ENCODE measurements at places on chromosomes 3 and 15. TPM values are rescaled to one million over a fixed set of nuclear protein-coding genes. Genes with fewer than 3 reads are reported as not detected.

- H3K27me3 ChIP-seq, result peaks cover 56% of the 10 kb centered on the region
- no peaks in the 10 kb centered on the region for H3K36me3 ChIP-seq
- no peaks in the 10 kb centered on the region for H3K4me1 ChIP-seq
- no peak for DNase-seq
Observed at GRCh38 chr3:71778353-71778752, 6.6 kb downstream of the PROK2 start.

DNA sequence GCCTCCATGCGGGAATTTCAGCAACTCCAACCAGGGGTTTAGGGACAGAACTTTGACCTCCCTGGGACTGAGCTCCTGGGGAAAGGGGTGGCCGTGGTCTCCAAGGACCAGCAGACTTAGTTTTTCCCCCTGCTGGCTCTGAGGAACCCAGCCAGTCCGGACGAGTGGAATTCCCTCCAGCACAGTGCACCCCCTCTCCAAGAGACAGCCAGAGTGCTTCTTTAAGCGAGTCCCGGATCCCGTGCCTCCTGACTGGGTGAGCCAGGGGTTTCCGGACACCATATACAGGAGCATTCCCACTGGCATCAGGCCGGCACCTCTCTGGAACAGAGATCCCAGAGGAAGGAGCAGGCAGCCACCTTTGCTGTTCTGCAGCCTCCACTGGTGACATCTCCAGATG lies 459.5 kb downstream of the OCA2 start:
- DNase-seq, result no peak
- no peak overlapping the region for H3K4me3 ChIP-seq
- no peak overlapping the region for H3K27ac ChIP-seq
- peaks cover 2% of the 10 kb centered on the region for H3K4me1 ChIP-seq
- no peaks in the 10 kb centered on the region for H3K36me3 ChIP-seq
- no peaks in the 10 kb centered on the region for H3K27me3 ChIP-seq

GRCh38 chr3:87350367-87351199 lies 74.2 kb upstream of the POU1F1 start:
- H3K27me3 ChIP-seq, result no peaks in the 10 kb centered on the region
- no peaks in the 10 kb centered on the region for H3K36me3 ChIP-seq
- H3K4me3 ChIP-seq, result no peak overlapping the region
- no peak for DNase-seq
- peaks cover 16% of the 10 kb centered on the region for H3K4me1 ChIP-seq
- H3K27ac ChIP-seq, result no peak overlapping the region

DNA sequence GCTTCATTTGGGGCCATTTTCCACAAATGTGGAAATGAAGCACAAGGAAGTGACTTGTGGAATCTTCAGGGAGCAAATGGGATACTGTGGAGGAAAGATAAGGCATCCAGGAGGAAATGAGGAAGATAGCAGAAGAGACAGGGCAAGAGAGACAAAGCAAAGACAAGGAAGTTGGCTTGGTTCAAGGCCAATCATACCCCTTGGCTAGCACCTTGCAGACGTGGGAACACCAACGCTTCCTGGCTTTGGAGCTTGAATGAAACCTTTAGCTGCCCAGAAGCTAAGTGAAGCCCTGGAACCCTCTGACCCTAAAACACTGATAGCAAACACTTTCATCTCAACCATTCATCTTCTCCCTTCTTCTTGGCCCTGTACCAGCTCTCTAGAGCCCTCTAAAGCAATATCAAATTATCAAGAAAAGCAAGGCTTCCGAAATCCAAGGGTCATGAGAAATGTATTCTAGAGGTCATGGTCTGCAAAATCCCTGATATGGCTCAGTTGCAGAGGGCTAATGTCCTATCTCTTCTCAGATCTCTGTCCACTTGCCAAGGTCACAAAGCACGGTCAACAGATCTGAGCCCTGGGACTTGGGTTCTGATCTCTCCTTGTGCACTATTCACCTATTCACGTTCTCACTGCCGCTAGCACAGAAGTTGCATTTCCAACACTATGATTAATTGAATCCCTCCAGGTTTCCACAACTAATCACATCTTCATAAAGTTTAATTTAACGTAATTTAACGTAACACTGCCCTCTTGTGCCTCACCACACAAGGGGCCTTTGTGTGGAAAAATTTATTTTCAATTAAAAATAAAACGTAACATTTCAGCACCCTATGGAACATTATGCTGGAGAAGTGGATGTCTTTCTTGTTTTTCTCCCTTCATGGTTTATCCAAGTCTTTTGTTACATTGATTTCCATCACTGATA lies 557.6 kb upstream of the ADAMTS9 start:
- no peak for DNase-seq
- H3K27ac ChIP-seq, result no peak overlapping the region
- H3K4me3 ChIP-seq, result no peak overlapping the region
- H3K36me3 ChIP-seq, result no peaks in the 10 kb centered on the region

The ASB14 gene
- not detected for total RNA-seq

- no peak for DNase-seq
- H3K27ac ChIP-seq, result peak overlapping the region; percentile 98
- no peaks in the 10 kb centered on the region for H3K27me3 ChIP-seq
- peak overlapping the region; percentile 96 for H3K4me3 ChIP-seq
- H3K36me3 ChIP-seq, result peaks cover 56% of the 10 kb centered on the region
- H3K4me1 ChIP-seq, result peaks cover 18% of the 10 kb centered on the region
Observed at GRCh38 chr15:52787123-52787503, 3.0 kb downstream of the ONECUT1 start.

The ATP13A5 gene
- 0.29 TPM for total RNA-seq

GRCh38 chr3:61903931-61904657 lies 342.7 kb downstream of the PTPRG start:
- no peak overlapping the region for H3K27ac ChIP-seq
- H3K27me3 ChIP-seq, result no peaks in the 10 kb centered on the region
- H3K36me3 ChIP-seq, result no peaks in the 10 kb centered on the region
- no peaks in the 10 kb centered on the region for H3K4me1 ChIP-seq
- no peak for DNase-seq

GRCh38 chr3:118988198-118989130 lies 46.2 kb downstream of the IGSF11 start:
- H3K4me3 ChIP-seq, result no peak overlapping the region
- peaks cover 15% of the 10 kb centered on the region for H3K4me1 ChIP-seq
- H3K27me3 ChIP-seq, result peaks cover 34% of the 10 kb centered on the region

The LARP6 gene
- 17.5 TPM for total RNA-seq

DNA sequence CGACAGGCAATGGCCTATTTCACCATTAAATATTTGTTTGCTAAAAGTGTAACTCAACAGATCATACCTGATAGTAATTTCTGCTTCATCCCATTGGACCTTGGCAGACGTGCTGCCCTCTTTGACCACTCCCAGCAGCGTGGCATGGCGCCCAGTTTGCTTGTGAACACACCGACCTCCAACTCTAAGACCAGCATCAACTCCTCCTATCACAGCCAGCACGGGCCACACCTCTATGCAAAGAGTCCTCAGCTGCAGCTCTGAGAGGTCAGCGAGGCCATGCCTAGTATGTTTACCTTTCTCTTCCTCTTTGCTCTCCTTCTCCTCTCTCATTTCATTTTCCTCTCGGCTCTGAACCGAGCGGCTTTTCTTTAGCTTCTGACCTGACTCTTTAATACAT lies 80.6 kb downstream of the FBXL22 start:
- DNase-seq, result no peak
- H3K4me3 ChIP-seq, result no peak overlapping the region
- peaks cover 16% of the 10 kb centered on the region for H3K36me3 ChIP-seq

The BDH1 gene
- total RNA-seq, result 42.8 TPM

- H3K27me3 ChIP-seq, result peaks cover 6% of the 10 kb centered on the region
- no peak overlapping the region for H3K4me3 ChIP-seq
- no peaks in the 10 kb centered on the region for H3K36me3 ChIP-seq
Observed at GRCh38 chr15:99073008-99073717, 31.7 kb upstream of the SYNM start.

- DNase-seq, result no peak
- no peak overlapping the region for H3K4me3 ChIP-seq
- peaks cover 15% of the 10 kb centered on the region for H3K4me1 ChIP-seq
- H3K27ac ChIP-seq, result no peak overlapping the region
Observed at GRCh38 chr3:56835650-56836227, 34.0 kb upstream of the ARHGEF3 start.

DNA sequence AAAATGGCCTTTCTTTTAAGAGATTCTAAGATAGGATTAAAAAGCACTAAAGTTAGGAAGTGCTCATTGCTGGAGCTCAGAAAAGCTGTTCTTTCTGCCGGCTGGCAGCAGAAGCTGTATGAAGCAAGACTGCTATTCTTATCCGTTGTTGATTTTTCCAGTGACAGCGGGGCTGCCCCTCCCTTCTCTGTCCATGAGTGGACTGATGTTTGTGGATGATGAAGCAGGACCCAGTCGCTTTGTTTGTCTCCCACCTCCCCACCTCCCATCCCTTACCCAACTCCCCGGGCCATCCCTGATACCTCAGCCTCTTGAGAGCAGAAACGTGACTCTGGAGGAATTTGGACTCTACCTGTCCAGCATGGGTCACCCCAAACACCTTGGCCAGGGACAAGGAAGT lies 10.3 kb upstream of the MUSTN1 start:
- no peak overlapping the region for H3K4me3 ChIP-seq
- no peaks in the 10 kb centered on the region for H3K27me3 ChIP-seq
- peaks cover under 1% of the 10 kb centered on the region for H3K36me3 ChIP-seq
- no peak overlapping the region for H3K27ac ChIP-seq
- H3K4me1 ChIP-seq, result peaks cover 2% of the 10 kb centered on the region
- no peak for DNase-seq

DNA sequence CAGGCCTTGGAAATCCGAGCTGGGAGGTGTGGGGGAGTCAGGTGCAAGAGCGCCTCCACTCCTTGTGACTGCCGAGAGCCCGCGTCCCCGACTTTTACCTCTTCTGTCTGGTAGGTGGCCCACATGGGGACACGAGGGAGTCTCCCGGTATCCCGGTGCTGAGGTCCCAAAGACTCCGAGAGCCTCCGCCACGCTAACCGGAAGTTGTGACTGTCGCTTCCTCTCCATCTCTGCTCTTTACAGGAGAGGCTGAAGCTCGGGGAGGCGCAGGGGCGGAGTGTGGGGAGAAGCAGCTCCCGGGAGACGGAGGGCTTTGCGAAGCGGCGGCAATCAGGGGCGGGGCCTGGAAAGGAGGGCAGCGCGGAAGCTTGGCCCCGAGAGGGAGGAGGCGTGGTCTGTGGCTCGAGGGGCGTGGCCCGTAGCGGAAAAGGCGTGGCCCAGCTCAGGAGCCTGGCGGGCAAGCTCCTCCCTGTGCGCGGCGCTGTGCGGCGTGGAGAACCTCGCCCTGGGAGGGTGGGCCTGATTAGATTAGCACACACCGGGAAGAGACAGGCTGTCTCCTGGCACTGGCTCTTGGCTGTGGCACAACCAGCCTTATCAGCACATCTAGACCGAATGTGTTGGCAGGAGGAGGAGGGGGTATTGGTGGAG lies 143.9 kb downstream of the GABRB3 start:
- peaks cover 2% of the 10 kb centered on the region for H3K36me3 ChIP-seq
- no peak overlapping the region for H3K27ac ChIP-seq
- H3K4me3 ChIP-seq, result peak overlapping the region; percentile 70
- peaks cover 19% of the 10 kb centered on the region for H3K4me1 ChIP-seq

DNA sequence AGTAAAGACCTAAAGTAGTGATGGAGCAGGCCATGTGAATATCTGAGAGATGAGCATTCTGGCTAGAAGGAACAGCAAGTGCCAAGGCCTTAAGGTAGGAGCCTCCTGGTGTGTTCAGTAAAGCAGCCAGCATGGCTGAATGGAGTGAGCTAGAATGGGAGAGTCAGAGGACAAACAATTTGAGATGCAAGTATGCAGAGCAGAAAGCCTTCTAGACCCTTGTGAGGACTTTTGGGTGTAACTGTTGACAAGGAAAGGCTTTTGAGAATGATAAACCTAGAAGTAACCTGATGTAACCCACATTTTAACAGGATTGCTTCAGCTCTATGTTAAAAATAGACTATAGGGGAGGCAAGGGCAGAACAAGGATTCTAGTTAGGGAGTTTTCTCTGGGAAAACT lies 14.8 kb upstream of the RNF7 start:
- H3K27ac ChIP-seq, result no peak overlapping the region
- DNase-seq, result no peak
- H3K4me1 ChIP-seq, result no peaks in the 10 kb centered on the region
- H3K36me3 ChIP-seq, result no peaks in the 10 kb centered on the region
- H3K27me3 ChIP-seq, result no peaks in the 10 kb centered on the region
- no peak overlapping the region for H3K4me3 ChIP-seq

The GPR160 gene
- total RNA-seq, result 33.7 TPM

The STXBP5L gene
- total RNA-seq, result 8.5 TPM

The GP5 gene
- 0.18 TPM for total RNA-seq

GRCh38 chr3:114393367-114394072 lies 99.7 kb downstream of the TIGIT start:
- DNase-seq, result no peak
- no peak overlapping the region for H3K4me3 ChIP-seq
- no peaks in the 10 kb centered on the region for H3K27me3 ChIP-seq
- no peaks in the 10 kb centered on the region for H3K4me1 ChIP-seq

The ACKR2 gene
- 0.60 TPM for total RNA-seq

The GPR176 gene
- total RNA-seq, result 1.1 TPM

- no peak overlapping the region for H3K4me3 ChIP-seq
- H3K4me1 ChIP-seq, result peaks cover 4% of the 10 kb centered on the region
- peaks cover 27% of the 10 kb centered on the region for H3K27me3 ChIP-seq
- DNase-seq, result no peak
Observed at GRCh38 chr15:63440756-63441155, 59.1 kb upstream of the CA12 start.

DNA sequence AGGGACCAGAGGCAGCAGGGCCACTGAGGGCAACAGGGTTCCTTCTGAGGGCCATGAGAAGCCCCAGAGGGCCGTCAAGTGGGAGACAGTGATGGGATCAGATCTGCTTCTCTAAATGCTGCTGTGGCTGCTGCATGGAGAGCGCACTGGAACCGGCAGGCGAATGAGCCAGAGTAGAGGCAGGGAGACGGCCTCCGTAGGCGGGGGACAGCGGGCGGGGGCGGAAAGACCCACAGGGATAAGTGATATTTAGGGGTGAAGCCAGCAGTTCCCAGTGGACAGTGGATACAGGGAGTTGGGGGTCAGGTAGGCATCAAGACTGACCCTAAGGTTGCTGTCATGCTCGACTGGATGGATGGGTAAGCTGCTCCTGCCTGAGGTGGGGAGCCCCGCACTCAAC lies 45.0 kb downstream of the GLDN start:
- peaks cover 8% of the 10 kb centered on the region for H3K4me1 ChIP-seq
- no peaks in the 10 kb centered on the region for H3K36me3 ChIP-seq
- H3K27me3 ChIP-seq, result peaks cover 40% of the 10 kb centered on the region
- H3K27ac ChIP-seq, result no peak overlapping the region

- H3K27ac ChIP-seq, result peak overlapping the region; percentile 6
- no peaks in the 10 kb centered on the region for H3K36me3 ChIP-seq
- no peaks in the 10 kb centered on the region for H3K27me3 ChIP-seq
- DNase-seq, result no peak
- H3K4me3 ChIP-seq, result no peak overlapping the region
- peaks cover 36% of the 10 kb centered on the region for H3K4me1 ChIP-seq
Observed at GRCh38 chr3:73955494-73956070, 330.8 kb upstream of the PDZRN3 start.

GRCh38 chr3:10926256-10926810 lies 66.2 kb upstream of the SLC6A1 start:
- no peak for DNase-seq
- no peak overlapping the region for H3K4me3 ChIP-seq
- no peaks in the 10 kb centered on the region for H3K36me3 ChIP-seq
- H3K4me1 ChIP-seq, result no peaks in the 10 kb centered on the region
- peaks cover 25% of the 10 kb centered on the region for H3K27me3 ChIP-seq

GRCh38 chr3:109018828-109019227 lies 65.1 kb upstream of the GUCA1C start:
- no peak overlapping the region for H3K27ac ChIP-seq
- no peaks in the 10 kb centered on the region for H3K4me1 ChIP-seq
- H3K27me3 ChIP-seq, result peaks cover 5% of the 10 kb centered on the region

- peaks cover 8% of the 10 kb centered on the region for H3K4me1 ChIP-seq
- H3K27me3 ChIP-seq, result peaks cover 86% of the 10 kb centered on the region
- no peaks in the 10 kb centered on the region for H3K36me3 ChIP-seq
Observed at GRCh38 chr15:66251790-66252684, 1.5 kb downstream of the MEGF11 start.
